ENCODE measurements at places on chromosomes 4 and X.

- no peak for DNase-seq
Measured at GRCh38 chr4:104743215-104743653, 248.5 kb upstream of the CXXC4 start.

DNA sequence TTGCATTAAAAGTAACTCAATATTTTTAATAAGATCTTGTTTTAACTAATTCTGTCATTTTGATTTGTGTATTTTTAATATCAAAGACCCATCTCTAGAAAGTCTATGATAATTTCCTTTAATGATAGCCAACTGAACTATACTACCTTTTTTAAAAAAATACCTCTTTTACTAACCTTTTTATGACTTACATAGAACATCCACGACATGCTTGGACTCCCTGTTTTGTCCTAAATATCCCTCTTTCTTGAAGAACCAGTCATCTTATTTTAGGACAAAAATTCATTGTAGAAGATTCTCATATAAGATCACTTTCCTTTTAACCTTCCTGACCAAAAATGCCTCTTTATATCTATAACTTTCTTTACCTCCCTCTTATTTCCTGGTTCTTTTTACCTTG, 76.8 kb upstream of the GC start:
- no peak for DNase-seq

DNA sequence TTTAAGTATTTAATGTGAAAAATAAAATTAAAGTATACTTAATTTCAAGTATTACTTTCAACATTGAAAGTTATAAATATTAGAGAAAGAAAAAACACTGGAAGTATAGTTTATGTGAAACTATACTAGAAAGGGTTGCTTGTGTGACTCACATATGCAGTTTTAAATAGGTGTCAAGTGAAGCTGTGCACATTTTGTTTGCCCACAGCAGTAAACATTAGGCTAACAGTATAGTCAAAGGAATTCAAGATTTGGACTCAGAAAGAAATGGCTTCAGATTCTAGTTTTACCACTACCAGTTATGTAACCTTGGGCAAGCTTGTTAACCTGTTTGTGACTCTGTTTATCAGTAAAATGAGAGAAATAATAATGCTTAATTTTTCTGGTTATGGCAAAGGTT, 148.2 kb downstream of the FAM47B start:
- no peak for DNase-seq

GRCh38 chr4:94603170-94603747, 151.5 kb downstream of the PDLIM5 start:
- DNase-seq: peak; percentile 15

GRCh38 chr4:146029147-146029546, 90.5 kb upstream of the ZNF827 start:
- DNase-seq: peak; percentile 32

DNA sequence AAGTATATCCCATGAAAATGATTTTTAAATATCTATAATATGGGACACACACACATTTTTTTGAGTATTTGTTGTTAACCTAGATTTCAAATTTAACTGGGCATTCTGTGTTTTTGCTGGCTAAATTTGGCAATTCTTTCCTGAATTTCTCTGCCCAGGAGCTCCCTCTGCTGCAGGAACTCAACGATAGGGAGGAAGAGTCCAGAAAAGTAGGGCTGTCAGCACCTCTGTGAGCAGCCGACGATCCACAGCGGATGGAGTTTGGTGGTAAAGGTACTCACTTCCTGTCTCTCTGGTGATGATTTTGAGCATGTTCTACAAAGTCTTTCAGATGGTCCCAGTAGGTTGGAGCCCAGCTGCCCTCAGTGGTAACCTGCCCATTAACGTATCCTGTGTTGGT, 23.1 kb upstream of the TMEM184C start:
- DNase-seq: no peak

DNA sequence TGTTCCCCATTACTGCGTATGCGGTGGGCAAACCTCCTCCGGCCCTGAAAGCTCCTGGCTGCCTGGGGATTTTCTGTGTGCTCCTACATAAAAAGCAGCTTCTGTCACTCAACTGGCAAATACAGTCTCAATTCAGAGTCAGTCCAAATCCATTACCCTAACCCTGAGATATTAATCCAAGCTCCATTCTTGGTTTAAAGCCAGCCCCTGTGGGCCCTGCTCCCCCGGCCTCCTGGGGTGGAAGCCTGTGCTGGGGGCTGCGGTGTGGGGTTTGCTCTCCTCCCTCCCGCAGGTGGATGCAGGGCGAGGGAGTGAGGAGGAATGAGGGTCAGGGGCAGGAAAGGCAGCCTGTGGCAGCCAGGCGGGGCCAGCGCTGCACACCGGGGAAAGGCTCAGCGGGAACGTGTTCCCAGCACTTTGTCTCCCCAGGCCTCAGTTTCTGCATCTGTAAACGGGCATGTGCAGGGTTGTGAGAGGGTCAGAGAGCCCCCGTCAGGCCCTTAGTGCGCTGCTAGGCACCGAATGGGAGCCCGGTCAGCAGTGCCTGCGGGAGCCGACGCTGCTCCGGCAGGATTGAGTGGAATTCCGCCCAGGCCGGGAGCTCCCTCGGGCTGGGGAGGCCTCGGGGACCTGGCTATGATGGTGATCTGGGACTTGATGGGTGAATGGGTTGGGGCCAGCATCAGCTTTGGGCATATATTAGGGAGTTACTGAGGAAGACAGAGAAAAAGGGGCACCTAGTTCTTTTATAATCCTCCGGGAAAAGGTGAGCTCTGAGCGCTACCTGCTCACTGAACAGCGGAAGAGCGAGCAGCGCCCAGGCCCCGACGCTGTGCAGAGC, 6.3 kb upstream of the RGS12 start:
- DNase-seq: no peak

DNA sequence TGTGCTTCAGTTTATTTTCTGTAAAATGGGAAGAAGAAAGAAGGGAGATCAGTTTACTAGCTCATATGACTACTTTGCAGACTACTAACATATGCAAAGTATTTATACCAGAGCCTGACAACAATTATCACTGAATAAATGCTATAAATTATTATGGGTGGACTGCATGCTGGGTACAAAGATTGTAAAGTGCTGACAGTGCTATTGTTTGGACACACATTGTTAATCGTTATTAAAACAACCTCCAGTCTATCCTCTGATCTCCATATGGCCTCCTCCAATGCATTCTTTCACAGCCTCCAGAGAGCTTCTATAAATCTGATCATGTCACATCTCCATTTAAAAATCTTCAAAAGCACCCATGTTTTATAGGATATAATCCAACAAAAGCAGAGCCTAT, 90.1 kb upstream of the HS3ST1 start:
- no peak for DNase-seq

GRCh38 chr4:154456240-154456639, 35.4 kb downstream of the DCHS2 start:
- no peak for DNase-seq

DNA sequence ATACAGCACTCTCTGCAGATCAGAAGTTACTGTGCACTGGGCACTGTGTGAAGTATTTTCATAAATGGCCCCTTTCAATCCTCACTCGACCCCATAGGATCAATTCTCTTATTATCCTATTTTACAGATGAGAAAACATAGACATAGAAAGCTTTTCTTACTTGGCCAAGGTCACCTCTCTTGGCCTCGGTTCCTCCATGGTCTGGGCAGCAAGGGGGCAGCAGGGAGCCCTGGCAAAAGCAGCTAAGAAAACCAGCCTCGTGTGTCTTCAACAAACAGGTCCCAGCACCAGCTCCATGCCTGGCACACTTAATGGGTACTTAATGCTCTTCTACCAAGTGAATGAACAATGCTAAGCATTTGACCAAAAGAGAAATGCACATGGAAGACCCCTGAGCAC, 34.4 kb downstream of the BST1 start:
- DNase-seq: no peak

DNA sequence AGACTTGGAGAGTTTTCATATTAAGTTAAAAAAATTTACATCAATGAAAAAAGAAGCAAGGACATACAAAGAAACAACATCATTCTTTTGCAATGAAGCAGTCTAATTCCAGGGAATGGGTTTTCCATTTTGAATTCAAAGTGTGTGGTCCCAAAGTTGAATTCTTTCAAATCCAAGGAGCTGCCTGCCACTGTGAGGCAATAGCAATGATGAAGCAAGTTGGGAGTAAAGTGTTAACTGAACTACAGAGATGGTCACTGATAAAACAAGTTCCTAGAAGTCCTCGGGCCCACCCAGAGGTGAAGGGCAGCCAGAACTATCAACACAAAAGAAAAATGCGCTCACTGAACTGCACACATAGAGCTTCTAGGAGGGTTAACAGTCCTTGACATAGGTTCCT, 115.9 kb downstream of the RAB28 start:
- no peak for DNase-seq

GRCh38 chr4:140047017-140047640, 106.9 kb downstream of the MAML3 start:
- no peak for DNase-seq

DNA sequence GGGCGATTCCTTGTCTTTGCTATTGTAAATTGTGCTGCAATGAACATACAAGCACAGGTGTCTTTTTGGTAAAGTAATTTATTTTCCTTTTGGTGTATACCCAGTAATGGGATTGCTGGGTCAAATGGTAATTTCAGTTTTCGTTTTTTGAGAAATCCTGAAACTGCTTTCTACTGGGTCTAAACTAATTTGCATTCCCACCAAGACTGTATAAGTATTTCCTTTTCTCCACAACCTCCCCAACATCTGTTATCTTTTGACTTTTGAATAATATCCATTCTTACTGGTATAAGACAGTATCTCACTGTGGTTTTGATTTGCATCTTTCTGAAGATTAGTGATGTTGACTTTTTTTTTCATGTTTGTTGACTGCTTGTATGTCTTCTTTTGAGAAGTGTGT, 2506.0 kb downstream of the PCDH7 start:
- DNase-seq: no peak

- no peak for DNase-seq
Measured at GRCh38 chrX:25287521-25287920, 271.8 kb upstream of the ARX start.

DNA sequence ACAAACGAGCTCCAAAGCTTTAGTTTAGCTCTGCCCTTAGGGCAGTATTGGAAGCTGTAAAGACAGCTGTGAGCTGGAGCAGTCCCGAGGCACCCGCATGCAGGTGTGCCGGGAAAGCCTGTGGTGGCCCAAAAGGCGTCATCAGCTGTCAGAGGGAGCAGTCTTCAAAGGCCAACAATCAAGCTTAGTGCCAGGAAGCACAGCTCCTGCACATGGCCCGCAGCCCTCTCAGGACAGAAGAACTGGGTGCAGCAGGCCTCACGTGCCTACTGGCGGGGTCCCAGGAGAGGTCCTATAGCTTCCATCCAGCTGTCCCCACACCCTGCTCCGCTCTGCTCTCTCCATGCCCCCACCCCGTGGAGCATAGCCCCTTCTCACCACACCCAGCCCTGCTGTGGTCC, 92.2 kb upstream of the TRIM2 start:
- DNase-seq: no peak

DNA sequence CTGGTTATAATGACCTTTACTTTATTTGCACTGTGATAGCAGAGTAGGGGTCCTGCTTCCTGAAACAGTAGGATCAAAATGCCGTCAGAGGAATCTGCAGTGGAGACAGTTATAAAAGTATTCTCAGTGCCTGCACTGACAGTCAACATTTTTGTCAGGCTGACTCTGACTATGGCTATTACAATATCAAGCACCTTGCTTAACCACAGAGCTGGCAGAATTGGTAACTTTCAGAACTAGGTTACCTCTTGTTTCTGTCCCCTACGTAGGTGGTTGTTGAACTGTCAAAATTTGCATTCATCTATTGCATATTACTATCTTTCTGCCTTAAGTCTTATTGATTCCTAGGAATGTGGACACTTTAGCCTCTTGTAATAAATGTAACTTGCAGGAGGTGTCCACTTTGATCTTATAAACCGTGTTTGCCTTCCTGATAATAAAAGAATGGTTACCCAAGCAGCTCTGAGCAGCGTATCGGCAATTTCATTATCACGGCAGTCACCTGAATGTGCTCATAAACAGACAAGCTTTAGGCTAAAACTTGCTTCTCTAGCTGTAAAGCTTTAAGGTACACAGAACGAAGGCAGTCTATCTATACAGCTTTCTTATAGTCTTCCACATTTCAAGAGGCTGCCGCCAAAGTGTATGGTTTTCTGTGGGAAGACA, 353.0 kb upstream of the GALNT7 start:
- no peak for DNase-seq

GRCh38 chr4:42761804-42762203, 104.9 kb upstream of the ATP8A1 start:
- no peak for DNase-seq

GRCh38 chrX:142483965-142484364, 278.9 kb upstream of the MAGEC2 start:
- DNase-seq: no peak

DNA sequence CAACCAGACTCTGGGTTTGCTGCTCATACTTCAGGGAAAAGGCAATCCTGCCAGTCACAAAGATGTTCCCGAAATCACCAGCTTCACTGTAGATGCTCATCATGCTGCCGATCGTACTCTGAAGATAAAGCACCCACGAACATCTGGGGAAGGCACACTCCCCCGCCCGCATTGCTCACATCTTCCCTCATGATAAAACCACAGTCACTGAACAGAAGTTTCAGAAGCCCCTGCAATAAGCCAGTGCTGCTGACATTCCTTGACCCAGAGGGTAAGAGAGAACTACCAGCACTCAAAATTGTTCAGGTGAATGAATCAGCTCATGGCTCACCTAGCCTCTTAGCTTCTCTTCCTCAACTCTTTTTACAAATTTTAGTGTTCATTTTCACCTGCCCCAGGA, 43.1 kb downstream of the SRPX2 start:
- DNase-seq: no peak

DNA sequence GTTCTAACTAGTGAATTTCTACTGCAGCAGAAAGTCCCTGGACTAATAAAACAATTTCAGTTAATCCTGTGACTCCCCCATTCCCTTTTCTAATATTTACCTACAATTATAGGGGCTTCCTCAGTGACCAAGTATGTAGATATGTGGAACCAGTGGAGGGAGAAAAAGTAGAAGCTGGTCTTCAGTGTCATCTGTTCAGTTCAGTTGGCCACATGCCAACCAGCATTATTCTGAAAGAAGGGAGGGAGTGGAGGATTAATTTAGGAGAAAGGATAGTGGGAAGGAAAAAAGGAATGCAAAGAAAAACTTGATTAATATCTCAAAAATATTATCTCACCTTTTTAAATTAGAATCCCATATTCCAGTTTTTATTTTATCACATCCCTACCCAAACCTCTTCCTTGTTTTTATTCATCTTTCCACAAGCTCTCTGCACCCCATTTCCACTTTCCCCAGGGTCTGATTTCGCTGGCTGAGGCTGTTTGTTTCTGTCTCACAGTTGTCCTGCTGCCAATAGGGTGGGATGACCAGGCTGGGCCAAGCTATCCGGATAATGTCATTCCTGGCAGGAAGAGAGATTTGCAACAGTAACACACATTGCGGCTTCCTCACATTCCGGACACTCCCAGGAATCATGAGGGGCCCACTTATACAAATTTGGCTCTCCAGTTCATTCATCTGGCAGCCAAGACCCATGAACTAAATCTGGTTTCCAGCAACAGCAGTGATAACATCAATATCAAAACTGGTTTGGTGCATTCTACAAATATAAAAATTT, 24.6 kb upstream of the ANTXR2 start:
- peak; percentile 91 for DNase-seq

DNA sequence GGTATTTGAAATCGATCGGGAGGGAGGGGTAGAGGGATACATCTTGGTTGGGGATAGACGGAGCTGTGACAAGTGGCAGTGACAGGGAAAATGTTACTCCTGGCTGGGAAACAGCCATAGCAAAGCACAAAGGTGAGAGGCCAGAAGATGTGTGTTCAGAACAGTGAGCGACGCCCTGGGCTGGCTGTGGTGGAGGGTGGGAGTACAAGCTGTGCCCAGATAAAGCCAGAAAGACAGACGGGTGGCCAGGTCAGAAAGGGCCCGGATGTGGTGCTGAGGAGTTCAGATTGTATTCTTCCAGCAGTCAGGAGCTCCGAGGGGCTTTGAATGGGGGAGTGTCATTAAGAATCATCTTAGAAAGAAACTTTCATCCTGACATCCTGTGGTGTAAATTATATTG, 27.9 kb downstream of the CCDC149 start:
- DNase-seq: no peak

Data from AG20443 (cell line).